ENCODE measurements at places on chromosomes 2 and 18.

- DNase-seq = no peak
Observed at GRCh38 chr2:229971298-229971790, 49.0 kb downstream of the FBXO36 start.

- no peak for DNase-seq
Observed at GRCh38 chr18:33611525-33612135, 33.6 kb downstream of the ASXL3 start.

DNA sequence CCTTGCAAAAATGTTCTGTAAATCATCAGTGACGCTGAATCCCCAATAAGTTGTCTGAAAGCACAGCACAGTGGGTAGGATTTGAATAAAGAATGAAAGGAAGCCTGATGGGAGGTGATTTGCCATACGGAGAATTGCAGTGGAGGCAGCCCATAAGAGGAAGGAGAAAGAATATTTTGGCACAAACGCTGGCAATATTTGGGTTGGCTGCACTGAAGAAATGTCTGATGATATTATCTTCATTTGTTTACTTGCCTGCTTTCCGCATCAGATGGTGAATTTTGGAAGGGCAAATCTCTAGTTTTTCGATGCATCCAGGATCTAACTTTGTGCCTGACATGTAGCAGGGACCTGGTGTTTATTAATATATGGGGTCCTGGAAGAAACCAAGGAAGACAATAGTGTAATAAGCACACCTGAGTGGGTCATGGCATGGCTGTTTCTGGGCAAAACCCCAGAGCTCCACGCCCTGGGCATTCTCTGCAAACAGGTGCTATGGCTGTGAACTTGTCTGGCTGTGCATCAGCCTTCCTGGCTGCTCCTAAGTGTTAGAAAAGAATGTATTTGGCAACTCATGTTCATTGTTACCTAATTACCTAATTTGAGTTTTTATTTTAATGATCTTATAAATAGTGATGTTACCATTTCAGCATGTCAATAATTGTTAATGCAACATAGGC lies 5.9 kb downstream of the GALR1 start:
- DNase-seq = no peak

DNA sequence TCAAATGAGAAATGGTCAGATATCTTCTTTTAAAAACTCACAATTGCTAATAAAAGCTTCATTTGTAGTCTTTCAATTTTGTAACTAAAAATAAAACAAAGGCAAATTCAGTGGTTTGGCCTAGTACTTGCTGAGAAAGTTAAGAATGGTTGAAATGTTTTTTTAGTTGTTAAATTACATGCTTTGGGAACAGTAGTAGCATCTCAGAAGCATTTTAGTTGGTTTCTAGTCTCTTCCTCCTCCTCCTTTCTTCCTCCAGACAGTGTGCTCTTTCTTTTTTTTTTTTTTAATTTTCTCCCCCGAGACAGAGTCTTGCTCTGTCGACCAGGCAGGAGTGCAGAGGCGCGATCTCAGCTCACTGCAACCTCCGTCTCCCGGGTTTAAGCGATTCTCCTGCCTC lies 9.8 kb downstream of the TRAK2 start:
- DNase-seq = no peak

- DNase-seq = no peak
Observed at GRCh38 chr2:152394326-152394725, 59.4 kb downstream of the FMNL2 start.

- no peak for DNase-seq
Observed at GRCh38 chr18:63144748-63145147, 174.8 kb downstream of the BCL2 start.

GRCh38 chr2:217960351-217960750 lies 42.4 kb downstream of the TNS1 start:
- DNase-seq = no peak

GRCh38 chr2:105790461-105791149 lies 45.9 kb downstream of the NCK2 start:
- DNase-seq = no peak

GRCh38 chr18:40159141-40160017 lies 1795.7 kb upstream of the PIK3C3 start:
- peak; percentile 10 for DNase-seq

- DNase-seq = no peak
Observed at GRCh38 chr2:207619764-207620203, 5.4 kb downstream of the METTL21A start.

- DNase-seq = no peak
Observed at GRCh38 chr2:11500702-11501303, 33.0 kb upstream of the GREB1 start.

- DNase-seq = no peak
Observed at GRCh38 chr2:13698847-13699246, 933.7 kb upstream of the LRATD1 start.

DNA sequence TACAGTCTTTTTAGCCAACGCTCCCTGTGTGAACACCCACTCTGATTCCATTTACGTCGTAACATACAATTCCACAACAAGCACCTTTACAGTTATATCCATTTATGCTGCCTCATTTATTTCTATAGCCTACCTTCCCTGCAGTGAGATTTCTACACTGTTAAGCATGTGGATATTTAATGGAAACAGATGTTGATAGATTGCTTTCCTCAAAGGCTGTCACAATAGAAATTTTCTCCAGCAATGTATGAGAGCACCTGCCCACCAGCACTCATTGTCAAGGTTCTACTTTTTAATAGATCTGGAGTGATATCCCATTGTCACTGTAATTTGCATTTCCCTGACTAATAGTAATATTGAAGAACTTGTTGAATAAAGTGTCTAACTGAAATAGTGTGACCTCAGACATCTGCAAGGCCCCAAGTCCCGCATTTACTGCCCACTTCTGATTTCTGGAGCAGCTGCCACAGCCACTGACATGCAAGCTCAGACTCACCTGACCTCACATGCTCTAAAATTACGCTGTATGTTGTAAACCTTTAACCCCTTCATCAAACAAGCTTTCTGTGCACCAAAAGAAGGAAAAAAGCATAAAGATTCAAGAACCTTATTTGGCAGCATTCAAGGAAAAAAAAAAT lies 295.1 kb downstream of the CNTNAP5 start:
- no peak for DNase-seq

DNA sequence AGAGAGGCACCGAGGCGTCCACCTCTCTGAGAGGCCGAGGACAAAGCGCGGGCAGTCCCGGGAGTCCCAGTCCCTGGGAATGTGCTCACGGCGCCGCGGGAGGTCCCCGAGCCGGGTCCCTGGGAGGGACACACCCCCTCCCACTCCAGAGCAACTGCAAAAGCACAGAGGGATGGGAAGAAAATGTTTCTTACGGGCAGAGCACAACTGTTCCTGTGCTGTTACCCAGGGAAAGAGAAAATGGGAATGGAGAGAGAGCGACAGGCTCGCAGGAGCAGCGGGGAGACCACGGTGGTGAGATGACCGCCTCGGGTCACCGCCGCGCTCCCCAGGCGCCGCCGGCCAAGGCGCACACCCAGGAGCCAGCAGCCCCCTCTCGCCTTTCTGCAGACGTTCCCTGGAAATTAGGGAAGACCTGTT lies 1.2 kb upstream of the BCL11A start:
- no peak for DNase-seq

- no peak for DNase-seq
Observed at GRCh38 chr2:65345631-65346030, 86.8 kb downstream of the SPRED2 start.

DNA sequence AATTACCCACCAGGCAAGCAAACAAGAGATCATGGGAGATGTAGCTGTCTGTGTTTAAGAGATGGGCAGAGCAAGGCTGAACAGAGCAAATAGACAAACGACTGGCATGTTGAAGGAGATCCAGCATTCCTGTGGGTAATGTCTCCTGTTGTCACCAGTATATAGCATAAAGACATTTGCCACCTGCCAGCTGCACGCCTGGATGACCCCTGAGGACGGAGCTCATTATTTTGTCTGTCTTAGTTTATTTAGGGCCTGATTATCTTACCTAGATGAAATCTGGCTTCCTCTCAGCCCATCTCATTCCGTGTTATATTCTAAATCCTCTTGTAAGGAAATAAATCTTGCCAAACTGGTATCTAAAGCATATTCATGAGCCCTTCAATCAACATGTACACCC lies 510.3 kb upstream of the LINC00305 start:
- no peak for DNase-seq

- DNase-seq = no peak
Observed at GRCh38 chr2:150133623-150134022, 353.8 kb downstream of the RND3 start.

GRCh38 chr2:206011018-206011614 lies 74.9 kb downstream of the INO80D start:
- DNase-seq = no peak

DNA sequence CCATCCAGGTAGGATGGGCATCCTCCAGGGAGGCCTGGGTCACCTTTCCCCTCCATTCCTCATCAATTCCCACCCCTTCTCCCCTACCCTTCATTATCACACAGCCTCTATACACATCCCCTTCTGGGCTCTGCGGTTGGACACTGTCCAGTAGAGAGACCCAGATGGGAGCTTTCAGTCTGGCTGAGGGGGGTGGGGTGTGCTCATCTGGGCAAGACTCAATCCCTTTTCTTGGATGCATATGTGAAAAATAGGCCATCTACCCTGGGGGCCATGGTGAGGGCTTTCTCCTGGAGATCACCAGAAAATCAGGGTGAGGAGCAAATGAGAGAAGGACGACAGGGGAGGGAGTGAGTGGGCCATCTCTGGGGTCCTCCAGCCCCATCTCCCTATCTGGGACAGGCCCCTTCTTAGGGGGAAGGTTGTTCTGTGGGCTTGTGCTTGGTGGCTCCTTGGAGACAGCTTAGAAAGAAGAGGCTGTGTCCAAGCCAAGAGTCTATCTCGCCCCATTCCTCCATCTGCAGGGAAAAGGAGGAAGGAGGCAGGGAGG lies 160.1 kb downstream of the DYSF start:
- DNase-seq = no peak

DNA sequence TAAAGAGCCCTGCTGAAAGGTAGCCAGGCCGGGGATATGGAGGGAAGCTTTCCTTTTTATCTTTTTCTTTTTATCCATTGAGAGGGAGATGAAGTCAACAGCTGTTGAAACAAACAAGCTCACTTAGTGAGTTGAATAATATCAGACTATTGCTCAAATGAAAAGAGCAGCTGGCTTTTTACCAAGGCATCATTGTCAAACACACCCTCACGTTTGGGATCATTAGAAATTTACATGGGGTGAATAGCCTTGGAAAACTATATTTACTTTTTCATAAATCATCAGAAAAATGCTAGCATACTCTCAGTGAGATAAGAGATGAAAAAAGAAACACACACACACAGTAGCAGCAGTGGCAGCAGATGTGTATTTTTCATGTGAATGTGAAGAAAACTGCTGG lies 71.5 kb upstream of the HNMT start:
- no peak for DNase-seq

- DNase-seq = no peak
Observed at GRCh38 chr2:157291018-157291417, 33.5 kb downstream of the GALNT5 start.

DNA sequence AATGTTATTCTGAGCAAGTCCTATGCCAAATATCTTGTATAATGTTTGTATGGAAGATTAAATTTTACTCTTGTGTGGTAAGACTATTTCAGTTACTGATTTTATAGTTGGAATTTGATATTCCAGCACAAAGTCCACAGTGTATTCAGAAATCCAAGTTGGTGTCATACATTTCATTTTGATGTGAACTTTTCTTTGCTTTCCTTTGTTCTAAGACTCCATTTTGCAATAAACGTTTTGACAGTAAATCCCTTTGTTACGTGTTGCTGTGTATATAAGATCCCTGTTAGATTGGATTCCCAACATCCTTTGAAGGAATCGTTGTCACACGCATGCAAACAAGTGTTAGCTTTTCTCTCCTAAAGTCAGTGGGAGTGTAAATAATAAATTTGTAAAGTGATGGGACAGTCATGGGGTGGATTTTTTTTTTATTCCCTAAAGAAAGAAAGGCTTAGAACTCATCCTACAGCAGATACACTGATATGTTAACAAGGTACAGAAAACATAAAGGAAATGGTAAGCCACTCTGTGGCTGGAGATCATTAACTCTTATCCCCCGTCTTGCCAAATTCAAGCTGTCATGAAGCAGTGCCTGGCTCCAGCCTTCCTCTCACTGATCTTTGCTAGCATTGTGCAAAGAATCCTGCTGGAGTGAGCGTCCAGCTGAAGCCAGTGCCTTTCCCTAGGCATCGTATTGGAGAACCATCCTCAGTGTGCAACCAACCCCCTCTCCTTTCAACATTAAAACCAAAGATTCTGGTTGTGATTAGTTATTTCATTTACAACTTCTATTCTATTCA lies 127.6 kb upstream of the CDCA7 start:
- DNase-seq = no peak

DNA sequence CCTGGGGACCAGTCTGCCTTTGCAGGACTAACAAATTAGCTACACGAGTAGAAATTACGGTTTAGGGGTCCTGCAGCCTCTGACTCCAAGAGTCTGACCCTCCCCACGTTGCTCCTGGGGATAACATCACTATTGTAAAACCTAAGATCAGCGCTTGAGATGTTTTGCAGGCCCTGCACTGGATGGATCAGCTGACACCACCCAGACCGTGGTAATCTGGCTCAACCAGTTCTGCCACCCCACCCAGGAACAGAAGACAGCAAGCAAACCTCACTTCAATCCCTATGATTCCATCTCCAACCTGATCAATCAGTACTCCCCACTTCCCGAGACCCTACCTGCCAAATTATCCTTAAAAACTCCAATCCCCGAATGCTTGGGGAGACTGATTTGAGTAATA lies 31.7 kb downstream of the NGEF start:
- no peak for DNase-seq

DNA sequence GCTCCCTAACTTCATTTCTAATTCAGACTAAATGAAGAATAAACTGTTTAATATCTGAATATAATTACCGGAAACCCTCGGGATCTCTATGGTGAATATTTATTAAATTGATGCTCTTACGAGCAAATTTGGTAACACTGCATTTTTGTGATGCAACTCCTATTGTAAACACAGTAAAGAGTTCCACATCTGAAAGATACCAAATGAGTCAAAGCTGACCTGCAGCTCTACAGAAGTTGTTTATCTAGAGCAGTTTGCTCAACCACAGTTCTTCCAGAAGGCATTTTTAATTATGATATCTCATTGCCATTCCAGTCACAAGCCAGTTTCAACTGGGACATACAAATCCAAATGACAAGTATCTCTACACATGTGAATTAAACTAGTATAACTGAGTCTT lies 129.7 kb downstream of the PKP4 start:
- peak; percentile 28 for DNase-seq

DNA sequence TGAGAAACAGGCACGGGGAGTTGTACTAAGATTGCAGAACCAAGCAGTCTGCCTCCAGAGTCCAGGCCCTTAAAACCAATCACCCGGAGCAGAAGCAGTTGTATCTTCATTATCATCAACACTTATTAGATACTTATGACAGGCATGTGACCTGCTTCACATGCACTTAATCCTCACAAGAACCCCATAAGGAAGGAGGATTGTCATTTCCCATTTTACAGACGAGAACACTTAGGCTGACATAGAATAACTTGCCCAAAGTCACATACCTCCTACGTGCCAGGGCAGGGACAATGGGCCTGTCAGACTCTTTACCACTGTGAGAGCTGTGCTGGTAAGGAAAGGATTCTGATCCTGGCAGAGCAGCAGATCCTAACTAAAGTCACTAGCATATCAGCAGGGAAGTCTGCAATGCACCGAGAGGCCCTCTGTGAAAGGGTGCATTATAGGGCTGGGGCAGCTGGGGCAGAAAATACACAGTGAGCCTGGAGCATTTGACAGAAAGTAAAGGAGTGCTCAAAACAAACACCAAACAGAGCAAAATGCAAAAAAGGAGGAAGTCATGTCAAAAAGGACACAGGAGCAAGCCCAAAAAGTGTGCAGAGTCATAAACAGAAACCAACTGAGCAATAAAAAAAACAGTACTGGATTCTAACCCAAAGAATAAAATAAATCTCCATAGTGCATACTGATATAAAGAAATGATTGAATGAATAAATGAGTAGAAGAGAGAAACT lies 55.9 kb upstream of the SP3 start:
- DNase-seq = no peak
